ENCODE measurements at places on chromosomes 1 and 21. TPM values are rescaled to one million over a fixed set of nuclear protein-coding genes. Genes with fewer than 3 reads are reported as not detected.

GRCh38 chr1:32091591-32091990, 16.3 kb upstream of the KPNA6 start:
- DNase-seq, result no peak

GRCh38 chr1:10507111-10507879, 32.5 kb downstream of the PEX14 start:
- DNase-seq, result peak; percentile 49

DNA sequence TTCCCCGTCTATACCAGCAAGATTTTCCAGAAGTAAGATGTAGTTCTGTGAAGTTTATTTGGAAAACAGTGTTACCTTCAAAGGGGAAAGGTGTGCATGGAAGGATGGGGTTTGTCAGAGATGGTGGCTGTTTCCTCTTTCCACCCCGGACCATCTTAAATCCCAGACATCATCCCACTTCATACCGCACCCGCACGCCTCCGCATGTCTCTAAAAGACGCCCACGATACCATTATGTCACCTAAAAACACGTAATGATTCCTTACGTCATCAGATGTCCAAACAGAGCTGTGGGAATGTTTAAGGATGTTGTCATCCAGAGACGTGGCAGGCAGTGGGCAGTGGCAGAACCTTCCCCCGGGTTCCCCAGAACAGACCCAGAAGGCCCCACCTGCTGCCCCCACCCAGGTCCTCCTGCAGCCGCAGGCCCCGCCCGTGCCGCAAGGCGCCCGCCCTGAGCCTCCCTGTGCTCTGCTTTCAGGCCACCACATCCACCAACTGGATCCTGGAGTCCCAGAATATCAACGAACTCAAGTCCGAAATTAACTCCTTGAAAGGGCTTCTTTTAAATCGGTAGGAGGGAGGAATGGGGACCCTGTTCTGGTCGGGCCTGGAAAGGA, 152.2 kb downstream of the PEX14 start:
- DNase-seq, result no peak

- DNase-seq, result no peak
These were observed 23.8 kb downstream of the TSEN15 start for GRCh38 chr1:184075055-184076029.

GRCh38 chr21:17611414-17612022, 1.2 kb downstream of the BTG3 start:
- DNase-seq, result peak; percentile 74

DNA sequence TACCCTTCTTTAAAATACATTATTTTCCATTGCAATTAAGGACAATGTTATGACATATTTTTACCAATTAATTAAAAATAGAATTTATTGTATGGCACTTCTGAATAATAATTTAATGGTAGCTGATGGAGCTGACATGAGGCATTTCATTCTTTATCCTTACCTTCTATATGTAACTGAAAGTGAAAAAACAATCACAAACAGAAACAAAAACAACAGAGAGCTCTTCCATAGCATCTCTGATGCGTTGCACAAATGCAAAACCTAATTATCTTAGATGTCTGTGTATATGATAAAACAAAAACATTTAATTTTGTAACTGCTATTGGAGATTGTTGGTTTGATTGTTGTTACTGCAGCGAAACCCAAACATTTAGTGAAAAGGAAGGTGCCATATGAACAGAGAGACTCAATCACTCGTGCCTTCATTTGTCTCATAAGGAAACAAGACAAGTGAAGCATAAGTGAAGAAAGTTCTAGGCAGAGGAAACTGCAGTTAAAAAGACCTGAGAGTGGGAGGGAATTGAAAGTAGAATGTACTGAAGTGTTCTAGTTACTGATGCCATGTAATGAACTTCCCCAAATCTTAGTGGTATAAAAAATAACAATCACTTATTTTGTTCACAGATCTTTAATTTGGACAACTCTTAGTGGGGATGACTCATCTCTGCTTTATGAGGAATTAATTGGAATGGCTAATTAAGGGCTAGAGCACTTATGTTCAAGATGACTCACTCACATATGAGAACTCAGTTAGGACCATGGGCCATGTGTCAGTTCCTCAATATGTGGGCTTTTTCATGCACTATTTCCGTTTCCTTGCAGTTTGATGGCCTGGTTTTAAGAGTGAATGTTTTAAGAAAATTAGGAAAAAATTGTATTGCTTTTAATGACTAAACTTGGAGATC, 245.0 kb upstream of the OLFM3 start:
- DNase-seq, result no peak

DNA sequence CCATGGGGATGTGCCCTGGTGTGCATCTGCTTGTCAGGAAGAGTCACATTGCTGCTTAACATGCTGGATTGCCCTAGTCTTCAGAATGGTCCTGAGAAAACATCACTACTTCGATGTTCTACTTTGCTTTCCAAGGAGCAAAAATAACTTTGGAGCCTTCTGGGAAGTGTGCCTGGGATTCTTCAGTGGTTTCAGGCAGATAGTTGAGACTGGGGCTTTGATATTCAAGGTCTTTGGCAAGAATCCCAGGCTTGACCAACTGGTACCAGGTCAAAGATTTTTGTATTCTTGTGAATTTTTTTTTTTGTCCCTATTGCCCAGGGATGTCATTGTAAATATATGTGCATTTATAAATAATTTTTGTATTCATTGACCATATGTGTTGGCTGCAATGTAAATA, 51.4 kb downstream of the LRIG2 start:
- DNase-seq, result no peak

DNA sequence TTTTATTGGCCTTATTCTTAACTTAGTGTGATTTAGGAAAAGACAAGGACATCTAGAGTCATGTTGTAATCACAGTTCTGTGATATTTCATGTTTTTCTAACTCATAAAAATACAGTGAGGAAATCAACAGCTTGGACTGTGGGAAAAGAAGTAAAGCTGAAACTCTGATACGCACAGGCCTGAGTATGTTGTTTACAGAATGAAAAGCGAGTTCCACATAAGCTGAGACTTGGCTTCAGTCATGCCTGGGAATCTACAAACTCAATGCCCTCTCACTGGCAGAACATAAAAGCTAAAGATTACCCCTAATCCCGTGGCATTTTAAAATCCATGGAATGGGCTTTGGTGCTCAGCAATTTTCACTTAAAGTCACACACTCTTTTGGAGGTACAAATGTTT, 23.6 kb upstream of the ATP5PO start:
- no peak for DNase-seq

- DNase-seq, result no peak
These were observed 274.4 kb downstream of the RPS6KC1 start for GRCh38 chr1:213325482-213325881.

GRCh38 chr21:46069166-46069565, 28.7 kb upstream of the COL6A2 start:
- DNase-seq, result no peak

- DNase-seq, result no peak
These were observed 549.8 kb downstream of the MATN1 start for GRCh38 chr1:30173560-30173959.

GRCh38 chr1:220875260-220875659, 4.0 kb upstream of the HLX start:
- DNase-seq, result no peak

- no peak for DNase-seq
These were observed 42.3 kb downstream of the HLX start for GRCh38 chr1:220921498-220921897.

GRCh38 chr1:46180082-46180616, 3.9 kb upstream of the P3R3URF start:
- DNase-seq, result no peak

- DNase-seq, result no peak
These were observed 5.1 kb downstream of the COL24A1 start for GRCh38 chr1:86151427-86151826.

DNA sequence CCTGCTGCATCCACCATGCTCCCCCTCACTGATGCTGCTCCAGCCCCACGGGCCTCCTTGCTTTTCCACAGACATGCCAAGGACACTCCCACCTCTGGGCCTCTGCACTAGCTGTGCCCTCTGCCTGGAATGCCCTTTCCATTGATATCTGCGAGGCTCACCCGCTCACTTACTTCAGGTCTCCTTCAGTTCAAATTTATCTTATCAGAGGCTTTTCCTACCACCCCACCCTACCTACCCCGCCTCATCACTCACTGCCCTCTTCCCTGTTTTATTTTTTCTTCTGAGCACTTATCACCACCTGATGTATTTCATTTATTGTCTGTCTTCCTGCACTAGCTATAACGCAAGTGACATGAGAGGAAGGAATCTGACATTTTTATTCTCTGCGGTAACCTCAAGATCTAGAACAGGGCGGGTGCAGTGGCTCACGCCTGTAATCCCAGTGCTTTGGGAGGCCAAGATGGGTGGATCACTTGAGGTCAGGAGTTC, 7.0 kb downstream of the HSPG2 start:
- DNase-seq, result no peak

GRCh38 chr1:234720709-234721441, 110.9 kb upstream of the IRF2BP2 start:
- no peak for DNase-seq

GRCh38 chr1:8728464-8728863, 89.0 kb downstream of the RERE start:
- DNase-seq, result no peak

- DNase-seq, result no peak
These were observed 119.6 kb upstream of the RUNX1 start for GRCh38 chr21:35168735-35169134.

GRCh38 chr1:156551066-156551643, 21.2 kb downstream of the IQGAP3 start:
- no peak for DNase-seq

GRCh38 chr1:234484991-234485739, 6.2 kb upstream of the TARBP1 start:
- no peak for DNase-seq

- DNase-seq, result no peak
These were observed 70.0 kb downstream of the APP start for GRCh38 chr21:26100573-26100972.

DNA sequence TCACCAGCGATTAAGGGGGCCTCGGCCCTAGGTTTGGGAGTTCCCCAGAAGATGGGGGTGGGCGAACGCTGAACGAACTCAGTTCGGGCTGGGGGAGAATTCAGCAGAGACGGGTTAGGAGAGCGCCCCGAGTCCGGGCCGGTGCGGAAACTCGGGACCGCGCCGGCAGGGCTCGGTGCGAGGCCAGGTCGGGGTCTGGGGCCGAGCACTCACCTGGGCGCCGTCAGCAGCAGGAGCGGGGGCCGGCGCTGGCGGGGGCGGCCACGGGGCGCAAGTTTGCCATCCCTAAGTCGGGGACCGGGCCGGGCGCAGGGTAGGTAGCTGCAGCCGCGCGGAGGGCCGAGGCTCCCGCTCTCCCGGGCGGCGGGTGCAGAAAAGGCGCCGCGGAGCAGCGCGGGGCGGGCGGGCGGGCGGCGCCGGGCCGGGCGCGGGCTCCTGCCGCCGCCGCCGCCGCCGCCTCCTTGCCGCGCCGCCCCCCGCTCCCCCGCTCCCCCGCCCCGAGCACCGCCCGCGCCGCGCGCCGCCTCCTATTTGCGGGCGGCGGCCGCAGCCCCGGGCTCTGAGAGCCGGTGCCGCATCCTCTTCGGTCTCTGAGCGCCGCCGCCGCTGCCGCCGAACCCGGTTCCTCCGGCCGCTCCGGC, 349 bp downstream of the ADGRB2 start:
- peak; percentile 33 for DNase-seq

DNA sequence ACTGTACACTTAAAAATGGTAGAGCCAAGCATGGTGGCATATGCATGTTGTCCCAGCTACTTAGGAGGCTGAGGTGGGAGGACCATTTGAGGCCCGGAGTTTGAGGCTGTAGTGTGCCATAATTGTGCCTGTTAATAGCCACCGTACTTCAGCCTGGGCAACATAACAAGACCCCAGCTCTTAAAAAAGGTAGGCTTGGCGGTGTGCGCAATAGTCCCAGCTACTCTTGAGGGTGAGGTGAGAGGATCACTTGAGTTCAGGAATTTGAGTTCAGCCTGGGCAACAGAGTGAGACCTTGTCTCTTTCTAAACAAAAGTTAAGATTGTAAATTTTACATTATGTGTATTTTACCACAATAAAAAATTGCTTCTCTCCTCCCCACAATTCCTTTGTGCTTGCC, 19.7 kb downstream of the FNBP1L start:
- no peak for DNase-seq

- no peak for DNase-seq
These were observed 3.5 kb downstream of the CD164L2 start for GRCh38 chr1:27379564-27380122.

GRCh38 chr1:28354121-28354520, 15.4 kb upstream of the PHACTR4 start:
- DNase-seq, result no peak

DNA sequence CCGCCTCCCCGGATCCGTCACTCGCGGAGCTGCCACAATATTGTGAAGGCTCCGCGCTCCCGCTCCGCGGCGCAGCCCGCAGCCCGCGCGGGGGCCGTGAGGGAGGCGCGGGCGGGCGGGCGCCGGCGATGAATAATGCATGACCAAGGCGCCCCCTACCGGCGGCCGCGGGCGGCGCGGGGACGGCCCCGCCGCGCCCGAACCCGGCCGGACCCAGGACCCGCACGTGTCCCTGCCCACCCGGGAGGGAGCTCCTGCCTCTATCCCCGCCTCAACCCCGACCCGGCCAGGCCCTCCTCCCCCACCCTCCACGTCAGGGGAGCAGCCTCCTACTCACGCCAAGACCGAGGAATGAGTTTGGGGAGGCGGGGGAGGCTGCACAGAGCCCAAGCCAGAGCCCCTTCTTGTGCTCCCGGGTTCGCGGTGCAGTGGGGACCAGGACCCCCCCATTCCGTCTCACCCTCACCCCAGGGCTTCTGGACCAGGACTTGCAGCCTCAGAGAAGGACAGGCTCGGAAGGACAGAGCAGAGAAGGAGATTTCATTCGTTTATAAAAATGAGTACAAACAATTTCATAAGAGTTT, 70.8 kb upstream of the CASZ1 start:
- peak; percentile 58 for DNase-seq

- DNase-seq, result no peak
These were observed 159.1 kb downstream of the LHX8 start for GRCh38 chr1:75293270-75293669.

DNA sequence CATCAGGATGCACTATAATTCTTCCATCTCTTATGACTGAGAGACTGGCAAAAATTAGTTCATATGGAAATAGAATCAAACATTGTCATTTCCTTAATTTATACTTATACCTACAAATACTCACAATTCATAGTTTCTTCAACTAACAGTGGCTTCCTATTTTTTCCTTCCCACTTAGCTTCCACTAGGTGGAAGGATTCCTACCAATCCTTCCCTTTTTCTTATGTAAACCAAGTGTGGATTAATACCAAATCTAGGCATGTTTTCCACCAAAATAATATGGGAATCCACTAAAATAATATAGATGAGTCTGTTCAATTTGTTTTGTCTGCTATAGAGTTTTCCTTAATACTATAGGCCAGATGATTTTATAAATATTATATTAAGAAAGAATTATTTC, 1537.1 kb downstream of the PLA2G4A start:
- DNase-seq, result no peak

GRCh38 chr21:42527489-42528158, 14.0 kb downstream of the SLC37A1 start:
- DNase-seq, result peak; percentile 77

NT5C1A gene
- not detected for total RNA-seq

PCP4L1 gene
- total RNA-seq, result not detected

HENMT1 gene
- total RNA-seq, result 29.6 TPM

SH2D2A gene
- total RNA-seq, result 170 TPM

FAM3B gene
- total RNA-seq, result not detected

DNALI1 gene
- not detected for total RNA-seq

TMEM54 gene
- 2.5 TPM for total RNA-seq

SZT2 gene
- total RNA-seq, result 35.1 TPM

LCE1D gene
- total RNA-seq, result not detected

C1orf141 gene
- not detected for total RNA-seq

RUNX3 gene
- total RNA-seq, result 241 TPM

PTPRF gene
- total RNA-seq, result 0.47 TPM

TRIM17 gene
- total RNA-seq, result 2.1 TPM

ZMYND12 gene
- 0.85 TPM for total RNA-seq
